ENCODE measurements at places on chromosomes 6 and 20. TPM values are rescaled to one million over a fixed set of nuclear protein-coding genes. Genes with fewer than 3 reads are reported as not detected.

GRCh38 chr20:41356951-41357350 is 9.7 kb downstream of the EMILIN3 start:
- no peaks in the 10 kb centered on the region for H3K27me3 ChIP-seq
- no peaks in the 10 kb centered on the region for H3K36me3 ChIP-seq
- no peaks in the 10 kb centered on the region for H3K4me1 ChIP-seq
- no peak overlapping the region for H3K27ac ChIP-seq

- H3K27ac ChIP-seq = peak within 1 kb of the TSS; percentile 42
- DNase-seq = peak; percentile 84
- peak within 1 kb of the TSS; percentile 98 for H3K4me3 ChIP-seq
- no peaks in the 10 kb centered on the region for H3K36me3 ChIP-seq
- peaks cover under 1% of the 10 kb centered on the region for H3K27me3 ChIP-seq
These were observed at the start of gene PPT2 for GRCh38 chr6:32153564-32154513. Gene PPT2 (plus strand): TSS chr6:32154141. CDS start chr6:32154595, 454 bp downstream.

DNA sequence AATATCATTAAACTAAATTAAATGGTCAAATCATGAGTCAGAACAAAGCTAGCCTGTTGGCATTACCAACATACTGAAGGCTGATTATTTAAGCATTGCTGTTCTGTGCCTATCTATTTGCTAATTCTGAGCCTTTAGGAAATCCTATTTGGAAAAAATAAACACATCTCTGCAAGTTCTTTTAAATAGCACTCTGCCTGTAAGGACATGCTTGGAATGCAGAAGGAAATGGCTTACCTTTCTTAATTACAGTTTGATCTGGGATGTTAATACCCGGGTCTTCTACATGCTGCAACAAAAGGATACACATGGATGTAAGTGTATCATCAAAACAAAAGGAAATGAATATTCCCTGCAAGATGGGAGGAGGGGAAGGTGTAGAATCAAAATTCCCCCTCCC is 8.3 kb downstream of the TFAP2A start:
- no peak for DNase-seq
- H3K4me3 ChIP-seq = no peak overlapping the region
- H3K36me3 ChIP-seq = no peaks in the 10 kb centered on the region

The CLIC5 gene
- 17.6 TPM for total RNA-seq

GRCh38 chr20:18543216-18543615 is 24.0 kb upstream of the SMIM26 start:
- no peak for DNase-seq
- H3K4me1 ChIP-seq = no peaks in the 10 kb centered on the region
- H3K27me3 ChIP-seq = no peaks in the 10 kb centered on the region

The VSX1 gene
- not detected for total RNA-seq

DNA sequence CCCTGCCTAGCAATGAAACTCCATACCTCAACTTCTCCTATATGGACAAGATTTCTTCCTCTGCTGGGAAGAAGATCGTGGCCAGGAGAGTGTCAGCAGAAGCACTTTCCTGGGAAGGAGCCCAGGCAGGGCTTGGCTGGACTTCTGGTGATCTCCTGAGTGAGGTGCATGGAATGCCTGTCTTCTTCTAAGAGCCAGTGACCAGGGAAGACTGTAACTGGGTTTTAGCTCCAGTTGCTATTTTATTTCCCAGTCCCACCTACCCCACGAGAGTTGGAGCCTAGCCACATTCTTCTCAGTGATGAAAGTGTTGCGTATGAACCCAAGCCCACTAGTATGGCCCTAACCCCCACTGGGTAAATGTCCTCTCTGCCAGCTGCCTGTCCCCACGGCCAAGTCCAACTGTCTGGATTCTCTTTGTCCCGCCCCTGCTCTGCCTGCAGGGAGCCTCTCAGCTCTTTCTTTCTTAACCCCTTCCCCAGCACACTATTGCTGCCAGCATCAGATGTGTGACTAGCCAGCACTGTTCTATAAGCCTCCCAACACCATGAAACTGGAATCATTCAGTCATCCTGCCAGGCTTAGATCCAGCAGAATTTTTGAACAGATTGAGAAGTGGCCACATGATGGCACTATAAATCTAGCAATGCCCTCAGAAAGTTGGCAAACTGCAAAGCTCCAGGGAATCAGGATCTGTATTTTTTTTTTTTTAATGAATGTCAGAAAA is 69.8 kb upstream of the FAM184A start:
- no peak overlapping the region for H3K4me3 ChIP-seq
- no peaks in the 10 kb centered on the region for H3K36me3 ChIP-seq
- peaks cover 12% of the 10 kb centered on the region for H3K4me1 ChIP-seq

DNA sequence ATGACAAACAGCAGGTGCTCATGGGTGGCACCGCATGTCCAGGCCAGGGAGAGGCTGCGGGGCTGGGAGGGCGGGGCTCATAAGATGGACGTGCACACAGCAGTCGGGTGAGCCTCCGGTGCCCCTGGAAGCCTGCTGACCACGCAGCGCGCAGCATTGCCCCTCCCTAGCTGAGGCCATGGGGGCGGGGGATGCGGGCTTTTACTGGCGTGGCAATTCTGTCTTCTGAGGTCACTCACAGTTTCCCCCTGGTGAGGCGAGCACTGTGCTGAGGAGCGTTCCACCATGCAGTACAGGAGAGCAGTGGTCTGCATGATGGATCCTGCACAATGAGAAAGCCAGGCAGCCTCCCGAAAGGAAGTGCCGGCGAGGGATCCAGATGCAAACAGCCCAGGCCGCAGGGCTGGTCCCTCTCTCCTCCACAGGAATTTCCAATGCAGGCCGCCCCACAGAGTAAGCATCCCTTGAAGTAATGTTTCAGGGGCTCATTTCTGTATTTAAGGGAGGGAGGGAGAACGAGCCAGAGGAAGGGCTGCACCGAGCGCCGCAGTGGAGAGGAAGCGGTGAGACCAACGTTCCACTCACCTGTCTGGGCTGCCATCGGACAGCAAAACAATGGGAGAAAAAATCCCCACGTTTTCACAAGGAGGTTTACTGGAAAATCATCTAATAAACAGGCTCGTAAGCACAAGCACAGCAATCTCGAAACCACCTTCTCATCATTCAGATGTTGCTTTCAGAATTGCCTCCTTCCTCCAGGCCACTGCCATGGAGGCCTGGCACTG is 56.0 kb downstream of the IRF4 start:
- H3K4me3 ChIP-seq = peak overlapping the region; percentile 60
- no peaks in the 10 kb centered on the region for H3K27me3 ChIP-seq
- peak overlapping the region; percentile 54 for H3K27ac ChIP-seq
- DNase-seq = peak; percentile 13
- no peaks in the 10 kb centered on the region for H3K36me3 ChIP-seq

DNA sequence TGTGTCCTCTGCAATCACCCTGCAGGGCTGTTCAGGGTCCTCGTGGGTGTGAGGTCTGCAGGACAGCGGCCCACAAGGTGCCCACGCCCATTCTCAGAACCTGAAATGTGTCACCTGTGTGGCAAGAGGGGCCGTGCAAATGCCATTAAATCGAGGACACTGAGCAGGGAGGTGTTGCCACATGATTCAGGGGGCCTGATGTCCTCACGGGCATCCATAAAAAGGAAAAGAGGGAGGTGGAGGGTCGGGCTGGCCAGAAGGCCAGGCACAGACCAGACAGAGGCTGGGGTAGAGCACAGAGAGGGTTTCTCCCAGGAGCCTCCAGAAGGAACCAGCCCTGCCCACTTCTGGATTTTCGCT is 239.6 kb downstream of the ERMARD start:
- peaks cover 21% of the 10 kb centered on the region for H3K4me1 ChIP-seq
- H3K36me3 ChIP-seq = no peaks in the 10 kb centered on the region
- no peak overlapping the region for H3K4me3 ChIP-seq
- no peaks in the 10 kb centered on the region for H3K27me3 ChIP-seq
- no peak overlapping the region for H3K27ac ChIP-seq
- no peak for DNase-seq

DNA sequence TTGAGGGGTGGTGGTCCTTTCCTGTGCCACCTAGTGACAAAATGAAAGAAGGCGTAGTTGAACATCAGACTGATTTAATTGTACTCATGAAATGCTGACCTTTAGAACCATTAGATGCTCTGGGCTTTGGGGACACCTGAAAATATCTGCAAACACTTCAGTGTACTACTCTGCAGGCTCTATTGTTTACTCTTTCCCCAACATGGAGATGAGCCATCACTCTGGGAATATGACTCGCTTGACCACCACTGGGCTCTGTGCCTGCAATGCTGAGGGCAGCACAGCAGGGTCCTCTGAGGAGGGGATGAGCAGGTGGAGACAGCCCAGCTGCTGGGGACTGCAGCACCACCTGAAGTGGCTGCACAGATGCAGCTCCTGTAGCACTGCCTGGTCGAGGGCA is 74.8 kb upstream of the SLC24A3 start:
- H3K36me3 ChIP-seq = no peaks in the 10 kb centered on the region
- H3K27ac ChIP-seq = no peak overlapping the region
- no peaks in the 10 kb centered on the region for H3K4me1 ChIP-seq
- no peak overlapping the region for H3K4me3 ChIP-seq
- H3K27me3 ChIP-seq = no peaks in the 10 kb centered on the region

- H3K27me3 ChIP-seq = no peaks in the 10 kb centered on the region
- H3K4me1 ChIP-seq = peaks cover 8% of the 10 kb centered on the region
- no peak overlapping the region for H3K27ac ChIP-seq
- H3K36me3 ChIP-seq = no peaks in the 10 kb centered on the region
These were observed 76.2 kb downstream of the FAM229B start for GRCh38 chr6:112163295-112164257.

The CYB5R4 gene
- 26.2 TPM for total RNA-seq

The TFAP2B gene
- total RNA-seq = not detected

- H3K4me3 ChIP-seq = no peak overlapping the region
- H3K4me1 ChIP-seq = peaks cover 52% of the 10 kb centered on the region
- no peak overlapping the region for H3K27ac ChIP-seq
- peaks cover 74% of the 10 kb centered on the region for H3K36me3 ChIP-seq
These were observed 8.7 kb downstream of the TRIM38 start for GRCh38 chr6:25971187-25971821.

DNA sequence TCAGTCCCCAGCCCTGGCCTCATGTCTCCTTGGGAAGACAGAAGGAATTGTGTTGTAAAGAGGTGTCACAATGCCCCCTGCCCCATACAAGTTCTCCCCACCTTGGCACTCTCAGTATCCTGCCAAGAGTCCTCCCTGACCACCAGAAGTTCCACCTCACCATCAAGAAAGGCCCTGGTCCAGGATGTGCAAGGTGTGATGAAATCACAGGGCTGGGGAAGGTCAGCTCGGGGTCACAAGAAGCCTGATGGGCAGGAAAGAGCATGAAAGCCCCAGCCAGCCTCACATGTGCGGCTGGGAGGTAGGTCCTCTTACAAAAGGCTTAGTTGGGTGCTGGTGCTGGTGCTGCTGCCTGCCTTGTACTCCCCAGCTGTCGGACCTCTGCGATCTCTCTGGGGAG is 12.9 kb upstream of the C6orf132 start:
- H3K27ac ChIP-seq = no peak overlapping the region
- H3K4me1 ChIP-seq = no peaks in the 10 kb centered on the region
- no peaks in the 10 kb centered on the region for H3K27me3 ChIP-seq

GRCh38 chr6:75437421-75437891 is 56.1 kb downstream of the FILIP1 start:
- DNase-seq = no peak
- no peaks in the 10 kb centered on the region for H3K36me3 ChIP-seq
- H3K27me3 ChIP-seq = no peaks in the 10 kb centered on the region
- H3K27ac ChIP-seq = no peak overlapping the region

- H3K4me1 ChIP-seq = peaks cover 33% of the 10 kb centered on the region
- no peaks in the 10 kb centered on the region for H3K27me3 ChIP-seq
- no peak overlapping the region for H3K4me3 ChIP-seq
- no peak for DNase-seq
- no peak overlapping the region for H3K27ac ChIP-seq
These were observed 238.8 kb downstream of the TSHZ2 start for GRCh38 chr20:53210931-53211330.

GRCh38 chr20:32971703-32972161 is 32.5 kb downstream of the SUN5 start:
- H3K27me3 ChIP-seq = no peaks in the 10 kb centered on the region
- no peaks in the 10 kb centered on the region for H3K36me3 ChIP-seq
- no peak for DNase-seq

The OTOR gene
- not detected for total RNA-seq

The KHDC1L gene
- total RNA-seq = not detected

DNA sequence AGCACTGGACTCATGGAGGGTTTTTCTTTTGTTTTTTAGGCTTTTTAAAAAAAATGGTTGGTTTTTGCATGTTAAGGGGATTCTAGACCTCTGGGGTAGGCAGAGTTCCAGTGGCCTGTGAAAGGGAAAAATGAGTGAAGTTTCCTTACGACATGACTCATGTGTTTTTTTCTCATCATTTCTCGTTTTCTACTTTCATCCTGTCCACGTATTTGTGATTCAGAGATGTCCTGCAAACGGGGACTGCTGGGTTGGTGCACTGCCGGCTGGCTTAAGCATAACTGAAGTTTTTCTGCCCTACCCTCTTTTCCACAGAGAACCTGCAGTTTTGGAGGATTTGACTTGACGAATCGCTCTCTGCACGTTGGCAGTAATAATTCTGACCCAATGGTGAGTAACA is 182.3 kb downstream of the SASH1 start:
- no peak overlapping the region for H3K27ac ChIP-seq
- H3K27me3 ChIP-seq = no peaks in the 10 kb centered on the region
- H3K4me3 ChIP-seq = no peak overlapping the region
- H3K36me3 ChIP-seq = no peaks in the 10 kb centered on the region
- H3K4me1 ChIP-seq = no peaks in the 10 kb centered on the region
- no peak for DNase-seq

The NCOA5 gene
- 47.2 TPM for total RNA-seq

DNA sequence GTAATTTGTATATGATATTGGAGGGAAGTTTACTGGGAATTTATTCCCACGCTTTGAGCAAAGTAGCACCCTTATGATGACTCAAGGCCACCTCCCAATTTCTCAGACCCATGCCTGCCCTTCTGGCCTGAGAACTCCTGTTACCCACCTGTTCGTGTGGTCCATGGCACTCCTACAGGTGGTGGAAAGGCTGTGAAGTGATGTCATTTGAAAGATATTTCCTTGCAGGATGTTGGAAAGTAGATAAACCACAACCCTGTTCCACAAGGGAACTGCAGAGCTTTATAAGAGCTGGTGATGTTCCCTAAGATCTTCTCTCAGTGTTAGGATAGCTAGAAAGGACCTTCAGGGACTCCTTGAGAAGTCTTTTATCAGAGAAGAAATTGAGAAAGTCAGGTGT is 70.5 kb downstream of the ADGRG6 start:
- H3K27ac ChIP-seq = no peak overlapping the region
- no peak for DNase-seq
- no peak overlapping the region for H3K4me3 ChIP-seq
- H3K4me1 ChIP-seq = no peaks in the 10 kb centered on the region
- H3K27me3 ChIP-seq = no peaks in the 10 kb centered on the region

DNA sequence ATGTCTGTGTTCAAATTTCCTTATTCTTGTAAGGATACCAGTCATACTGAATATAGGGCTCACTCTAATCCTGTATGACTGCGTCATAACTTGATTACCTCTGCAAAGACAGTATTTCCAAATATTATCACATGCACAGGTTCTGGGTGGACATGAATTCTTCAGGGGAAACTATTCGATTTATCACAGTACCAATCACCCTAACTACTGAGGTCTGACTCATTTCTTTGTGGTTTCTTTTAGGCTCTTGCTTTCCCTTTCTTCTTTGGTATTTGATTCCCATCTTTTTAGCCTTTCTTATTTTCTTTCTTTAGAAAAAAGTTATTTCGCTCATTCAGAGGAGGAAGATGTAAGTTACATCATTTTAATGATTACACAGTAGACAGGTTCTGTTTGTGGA is 40.3 kb upstream of the TBX18 start:
- no peaks in the 10 kb centered on the region for H3K4me1 ChIP-seq
- no peaks in the 10 kb centered on the region for H3K36me3 ChIP-seq
- no peak overlapping the region for H3K4me3 ChIP-seq
- no peak overlapping the region for H3K27ac ChIP-seq
